ENCODE measurements at places on chromosomes 5 and 9. TPM values are rescaled to one million over a fixed set of nuclear protein-coding genes. Genes with fewer than 3 reads are reported as not detected.

DNA sequence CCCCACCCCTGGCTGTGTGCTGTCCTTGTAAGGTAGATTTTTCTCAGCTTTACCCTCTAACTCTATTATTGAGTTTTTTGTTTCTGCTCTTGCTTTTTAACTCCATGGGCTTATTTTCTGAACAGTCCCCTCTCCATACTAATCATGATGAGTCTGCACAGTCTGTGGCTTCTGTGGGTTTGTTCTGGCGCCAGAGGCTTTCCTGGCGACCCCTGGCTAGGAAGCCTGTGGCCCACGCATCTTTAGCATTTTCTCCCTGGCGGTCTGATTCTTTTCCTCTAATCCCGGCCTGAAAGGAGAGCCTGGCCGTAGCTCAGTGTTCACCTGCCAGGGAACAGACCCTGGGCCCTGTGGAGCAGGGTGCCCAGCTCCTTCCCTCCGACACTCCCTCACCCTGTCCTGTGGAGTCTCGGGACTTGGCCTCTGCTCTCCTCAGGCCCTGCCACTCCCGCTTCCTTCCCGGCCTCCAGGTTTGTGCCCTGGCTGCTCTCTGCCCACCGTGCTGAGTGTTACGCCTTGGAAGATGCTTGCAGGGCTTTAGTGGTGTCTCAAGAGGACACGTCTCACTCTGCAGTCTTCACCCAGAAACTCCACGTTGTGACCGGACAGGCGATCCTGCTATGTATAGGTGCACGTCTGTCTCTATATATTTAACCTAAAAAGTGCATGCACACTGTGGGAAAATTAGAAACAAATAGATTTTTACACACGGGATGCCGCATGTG lies 31.7 kb upstream of the LRRC14B start:
- DNase-seq, result no peak

GRCh38 chr9:93030642-93031628 lies 27.6 kb upstream of the SUSD3 start:
- no peaks in the 10 kb centered on the region for H3K27me3 ChIP-seq
- H3K4me1 ChIP-seq, result no peaks in the 10 kb centered on the region
- DNase-seq, result peak; percentile 45
- no peak overlapping the region for H3K27ac ChIP-seq
- no peaks in the 10 kb centered on the region for H3K36me3 ChIP-seq
- H3K4me3 ChIP-seq, result no peak overlapping the region

GRCh38 chr9:109014608-109015280 lies 1.4 kb upstream of the CTNNAL1 start:
- no peaks in the 10 kb centered on the region for H3K36me3 ChIP-seq
- H3K4me3 ChIP-seq, result no peak overlapping the region
- H3K27me3 ChIP-seq, result no peaks in the 10 kb centered on the region
- H3K4me1 ChIP-seq, result peaks cover 46% of the 10 kb centered on the region

GRCh38 chr5:111755942-111756381 lies 1.0 kb downstream of the NREP start:
- H3K4me3 ChIP-seq, result no peak overlapping the region
- DNase-seq, result no peak
- no peaks in the 10 kb centered on the region for H3K36me3 ChIP-seq

ADAMTS2 gene
- 19.2 TPM for total RNA-seq

- no peaks in the 10 kb centered on the region for H3K4me1 ChIP-seq
- no peak overlapping the region for H3K4me3 ChIP-seq
- no peak for DNase-seq
- no peak overlapping the region for H3K27ac ChIP-seq
Observed at GRCh38 chr5:53834500-53834899, 274.1 kb downstream of the NDUFS4 start.

SLC36A2 gene
- not detected for total RNA-seq

DNA sequence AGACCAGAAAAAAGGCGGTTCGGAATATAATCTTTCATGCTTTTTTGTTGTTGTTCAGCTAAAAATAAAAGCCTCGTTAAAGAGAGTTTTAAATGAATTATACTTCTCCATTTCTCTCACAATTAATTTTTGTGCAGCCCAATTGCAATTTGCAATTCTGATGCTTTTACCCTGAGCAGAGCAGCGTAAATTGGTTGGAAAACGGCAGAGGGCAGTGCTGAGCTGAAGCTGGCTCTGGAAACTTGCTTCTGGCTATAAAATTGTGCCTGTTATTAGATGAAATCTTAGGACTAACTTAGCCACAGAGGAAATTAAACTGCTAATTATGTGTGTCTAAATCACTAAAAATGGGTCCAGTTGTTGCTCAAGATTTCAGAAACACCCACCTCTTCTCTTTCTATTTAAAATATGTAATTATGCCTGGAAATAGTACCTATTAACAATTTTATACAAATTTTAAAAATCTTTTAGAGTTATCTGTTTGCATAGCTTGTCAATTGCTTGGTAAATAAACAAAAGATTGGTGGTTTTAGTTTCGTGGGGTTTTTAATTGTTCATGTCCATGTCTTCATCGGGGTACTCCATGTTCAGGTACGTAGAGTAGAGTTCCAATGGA lies 441.8 kb upstream of the TLE4 start:
- peak; percentile 31 for DNase-seq
- no peaks in the 10 kb centered on the region for H3K27me3 ChIP-seq
- no peak overlapping the region for H3K27ac ChIP-seq

DNA sequence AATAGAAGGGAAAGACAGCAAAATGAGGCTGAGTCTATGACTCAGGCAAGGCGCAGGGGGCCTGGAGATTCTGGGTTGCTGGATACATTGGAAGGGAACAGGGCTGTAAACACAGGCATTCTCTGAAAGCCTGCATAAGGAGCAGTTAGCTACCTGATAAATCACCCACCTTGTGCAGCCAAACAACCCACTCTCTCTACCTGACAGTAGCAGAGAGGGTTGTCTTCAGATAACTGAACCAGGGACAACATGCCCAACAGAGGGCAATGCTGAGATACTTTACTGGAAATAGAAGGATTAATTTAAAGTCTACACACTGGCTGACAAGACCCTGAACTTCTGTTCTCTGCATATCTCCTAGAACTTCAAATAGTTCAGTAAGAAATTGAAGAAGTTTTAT lies 161.6 kb downstream of the KCTD16 start:
- no peaks in the 10 kb centered on the region for H3K4me1 ChIP-seq
- no peak for DNase-seq
- H3K27me3 ChIP-seq, result no peaks in the 10 kb centered on the region
- H3K4me3 ChIP-seq, result no peak overlapping the region

DNA sequence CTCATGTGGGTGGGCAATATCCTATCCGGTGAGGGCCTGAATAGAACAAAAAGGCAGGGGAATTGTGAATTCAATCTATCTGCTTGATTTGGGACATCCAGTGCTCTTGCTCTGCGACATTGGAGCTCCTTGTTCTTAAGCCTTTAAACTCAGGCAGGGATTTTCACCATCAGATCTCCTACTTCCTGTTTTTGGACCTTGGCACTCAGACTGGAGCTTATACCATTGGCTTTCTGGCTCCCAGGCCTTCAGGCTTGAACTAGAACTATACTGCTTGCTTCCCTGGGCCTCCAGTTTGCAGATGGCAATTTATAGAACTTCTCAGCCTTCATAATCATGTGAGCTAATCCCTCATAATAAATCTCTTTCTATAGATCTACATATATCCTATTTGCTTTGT lies 134.3 kb upstream of the CLINT1 start:
- no peak for DNase-seq
- H3K27ac ChIP-seq, result no peak overlapping the region
- no peaks in the 10 kb centered on the region for H3K4me1 ChIP-seq
- no peaks in the 10 kb centered on the region for H3K36me3 ChIP-seq
- no peaks in the 10 kb centered on the region for H3K27me3 ChIP-seq

- no peak overlapping the region for H3K4me3 ChIP-seq
- H3K27ac ChIP-seq, result no peak overlapping the region
- no peaks in the 10 kb centered on the region for H3K36me3 ChIP-seq
Observed at GRCh38 chr9:81564632-81565031, 124.7 kb downstream of the TLE1 start.
